CD8-positive, alpha-beta memory T cell (primary cell): ENCODE measurements at places on chromosomes 6 and 20.

GRCh38 chr20:18030020-18030419 lies 27.7 kb downstream of the OVOL2 start:
- DNase-seq = no peak

DNA sequence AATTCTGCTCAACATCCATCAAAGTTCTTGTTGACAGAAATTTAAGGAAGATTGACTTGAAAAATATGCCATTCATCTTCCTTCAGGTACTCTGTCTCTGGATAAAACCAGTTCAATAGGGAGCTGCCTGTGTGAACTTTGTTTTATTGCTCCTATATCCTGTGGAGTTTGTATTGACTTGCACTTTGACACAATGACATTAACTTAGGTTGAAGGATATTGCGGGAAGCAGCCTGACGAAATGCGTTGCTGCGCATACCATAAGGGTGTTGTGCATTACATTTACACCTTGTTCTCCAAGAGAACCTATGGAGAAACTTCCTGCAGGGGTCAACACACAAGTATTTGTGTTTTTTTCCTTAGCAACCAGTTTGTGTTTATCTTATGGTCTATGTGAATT lies 185.4 kb upstream of the GRIK2 start:
- DNase-seq = no peak

GRCh38 chr6:160659562-160659961 lies 4.5 kb downstream of the LPA start:
- DNase-seq = no peak

DNA sequence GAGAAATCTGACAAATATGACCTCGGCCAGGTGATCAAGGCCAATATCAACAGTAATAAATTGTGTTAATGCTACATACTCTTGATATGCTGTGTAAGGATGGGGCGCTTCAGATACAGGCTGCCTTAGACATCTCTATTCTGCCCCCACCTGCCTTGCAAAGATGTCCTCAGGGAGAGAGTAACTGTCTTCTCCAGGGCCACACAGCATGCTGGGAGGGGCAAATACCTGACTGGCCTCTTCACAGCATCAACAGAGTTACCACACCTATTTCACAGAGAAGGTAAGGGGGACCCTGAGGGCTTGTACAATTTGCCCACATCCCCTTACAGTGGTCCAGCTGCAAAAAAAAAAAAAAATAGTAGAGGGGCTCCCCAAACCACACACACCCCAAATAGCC lies 17.2 kb upstream of the KIAA1755 start:
- DNase-seq = no peak

DNA sequence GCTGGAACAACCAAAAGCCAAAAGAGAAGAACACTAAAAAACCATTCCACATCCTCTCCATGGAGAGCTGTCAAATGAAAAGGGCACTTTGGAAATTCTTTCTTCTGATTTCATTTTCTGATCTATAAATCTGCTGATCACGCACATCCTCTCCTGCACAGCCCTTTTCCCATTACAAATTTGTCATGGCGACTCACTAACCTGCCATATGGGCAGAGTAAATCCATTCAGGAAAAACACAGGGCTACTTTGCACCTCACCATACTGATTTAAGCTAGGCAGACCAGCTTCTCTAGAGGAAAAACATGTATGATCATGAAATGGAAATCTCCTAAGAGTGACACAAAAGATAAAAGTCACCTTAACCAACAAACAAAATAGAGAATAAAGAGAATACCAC lies 26.0 kb downstream of the TOMM6 start:
- DNase-seq = no peak

DNA sequence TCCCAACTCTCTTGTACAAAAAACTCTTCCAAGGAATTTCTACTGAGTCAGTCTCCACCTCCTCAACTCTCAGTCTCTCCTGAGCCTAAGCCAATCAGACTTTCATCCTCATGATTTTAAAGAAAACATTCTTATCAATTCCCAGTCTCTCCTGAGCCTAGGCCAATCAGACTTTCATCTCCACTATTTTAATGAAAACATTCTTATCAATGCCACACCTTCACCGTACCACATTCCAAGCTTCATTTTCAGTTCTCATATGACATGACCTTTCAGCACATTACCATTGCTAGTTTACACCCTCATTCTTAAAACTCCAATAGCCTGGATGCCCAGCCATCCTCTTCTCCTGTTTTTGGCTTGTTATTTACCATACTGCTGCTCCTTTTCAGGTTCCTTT lies 42.5 kb downstream of the SYNE1 start:
- DNase-seq = no peak

DNA sequence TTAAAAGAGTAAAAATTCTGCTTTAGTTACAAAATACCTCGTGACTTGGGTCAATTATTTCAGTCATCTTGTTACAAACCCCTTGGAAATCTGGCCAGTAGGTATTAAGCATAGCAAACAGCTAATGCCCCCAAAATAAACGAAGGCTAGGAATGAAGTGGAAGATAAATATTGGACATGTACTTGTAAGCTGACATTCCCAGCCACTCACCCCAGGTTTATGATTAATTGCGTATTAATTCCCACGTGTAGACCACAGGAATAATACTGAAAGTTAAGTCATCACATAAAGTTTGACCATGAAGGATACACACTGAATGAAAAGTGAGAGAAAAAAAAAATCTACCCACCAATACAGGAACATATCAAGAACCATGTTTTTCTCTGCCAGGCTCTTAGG lies 936.5 kb upstream of the ADGRB3 start:
- no peak for DNase-seq

DNA sequence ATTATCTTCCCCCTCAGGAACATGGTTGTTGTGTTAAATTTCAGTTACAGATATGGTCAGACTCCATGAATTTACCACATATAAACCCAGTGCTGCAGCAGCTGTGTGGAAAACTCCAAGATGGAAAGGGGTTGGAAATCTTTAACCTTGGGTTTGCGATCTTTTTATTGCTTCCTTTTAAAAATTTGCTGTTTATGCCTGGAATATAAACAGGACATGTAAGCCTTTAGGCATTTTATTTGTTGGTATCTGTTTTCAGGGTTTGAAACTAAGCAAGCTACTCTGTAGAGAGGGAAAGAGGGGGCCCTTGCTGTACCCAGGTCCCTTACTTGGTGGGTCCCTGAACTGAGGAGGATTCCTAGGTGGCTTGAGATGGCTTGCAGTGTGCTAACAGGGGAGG lies 778 bp downstream of the PKIG start:
- DNase-seq = no peak

DNA sequence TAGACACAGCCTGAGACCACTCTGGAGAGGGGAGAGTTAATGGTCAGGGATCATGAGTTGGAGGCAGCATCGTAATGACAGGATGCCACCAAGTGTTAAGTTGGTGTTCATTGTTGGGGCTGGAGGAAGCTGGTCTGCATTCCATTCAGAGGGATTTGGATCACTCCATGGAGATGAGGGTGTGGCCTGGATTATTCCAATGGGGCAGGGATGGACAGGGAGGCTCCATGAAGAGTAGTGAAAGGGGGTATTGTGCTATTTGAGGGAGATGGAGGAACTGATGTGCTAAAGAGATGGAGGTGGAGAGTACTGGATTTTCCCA lies 1.1 kb downstream of the SAPCD1 start:
- no peak for DNase-seq

GRCh38 chr6:40719671-40720374 lies 132.7 kb upstream of the LRFN2 start:
- DNase-seq = no peak

- DNase-seq = no peak
These were observed 31.1 kb downstream of the CDKAL1 start for GRCh38 chr6:20565342-20565741.

DNA sequence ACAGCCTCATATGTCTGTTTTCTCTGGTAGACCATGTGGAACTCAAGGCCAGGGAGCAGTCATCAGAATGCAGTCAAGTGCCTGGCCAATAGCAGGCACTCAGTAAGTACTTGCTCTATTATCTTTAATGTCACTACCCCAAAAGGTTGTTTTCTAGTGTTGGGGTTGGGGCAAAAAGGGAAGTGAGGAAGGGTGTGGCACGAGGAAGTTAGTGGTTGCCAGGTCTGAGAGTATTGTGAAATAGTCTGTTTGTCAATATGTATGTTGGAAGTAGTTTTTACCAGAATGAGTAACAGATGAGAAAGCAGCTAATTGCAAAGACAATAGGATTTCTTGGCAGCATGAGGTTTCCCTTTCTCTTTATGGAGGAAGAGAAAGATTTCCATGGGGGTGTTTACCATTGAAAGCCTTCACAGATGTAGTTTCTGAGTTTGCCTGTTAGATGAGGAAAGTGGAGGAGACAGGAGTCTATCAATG lies 59.5 kb upstream of the ARMH2 start:
- peak; percentile 58 for DNase-seq

DNA sequence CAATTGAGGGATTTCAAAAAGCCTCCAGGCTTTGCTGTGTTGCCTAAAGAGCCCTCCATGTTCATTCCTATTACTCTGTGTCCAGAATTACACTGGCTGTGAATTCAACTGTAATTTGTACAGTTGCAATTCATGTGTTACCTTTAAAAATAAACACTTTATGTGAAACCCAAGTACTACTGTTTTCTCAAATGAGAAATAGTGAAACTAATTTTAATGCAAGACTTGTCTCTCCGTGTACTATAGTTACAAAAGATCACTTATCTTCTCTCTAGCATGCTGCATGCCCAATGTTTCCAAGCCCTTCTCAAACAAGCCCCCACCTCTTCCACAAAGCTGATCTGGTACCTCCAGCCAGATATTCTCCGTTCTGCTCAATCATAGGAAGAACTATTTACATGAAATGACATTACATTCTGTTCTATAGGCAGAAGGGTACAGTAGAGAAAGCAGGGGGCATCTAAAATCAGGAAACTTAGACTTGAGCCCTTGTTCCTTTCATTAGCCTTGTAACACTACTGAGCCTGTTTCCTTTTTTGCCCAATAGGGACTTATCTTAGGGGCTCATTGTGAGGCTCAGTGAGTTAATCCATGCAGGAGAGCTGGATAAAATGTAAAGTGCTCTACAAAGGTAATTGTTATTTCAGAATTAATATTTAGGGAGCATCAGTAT lies 12.3 kb upstream of the COL9A1 start:
- no peak for DNase-seq

DNA sequence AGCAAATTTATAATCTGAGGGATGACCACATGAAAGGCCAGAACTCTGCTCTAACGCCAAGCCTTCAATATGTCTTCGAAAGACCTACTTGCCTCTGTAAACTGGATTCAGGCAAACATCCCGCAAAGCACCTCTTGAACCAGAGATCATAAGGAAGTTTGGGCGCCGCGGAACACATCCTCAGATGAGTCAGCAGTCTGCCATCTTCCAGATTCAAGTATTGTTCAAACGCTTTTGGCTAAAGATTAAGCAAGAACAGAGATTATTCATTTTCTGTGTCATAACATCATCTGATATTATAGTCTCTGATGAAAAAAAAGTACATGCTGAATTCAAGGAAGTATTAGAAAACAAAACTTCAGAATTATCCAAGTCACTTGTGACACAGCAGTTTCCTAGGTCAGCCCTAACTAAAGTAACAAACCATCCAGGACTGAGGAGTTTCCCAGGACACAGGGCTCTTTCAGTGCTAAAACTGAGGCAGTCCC lies 20.8 kb downstream of the TBC1D7 start:
- no peak for DNase-seq

DNA sequence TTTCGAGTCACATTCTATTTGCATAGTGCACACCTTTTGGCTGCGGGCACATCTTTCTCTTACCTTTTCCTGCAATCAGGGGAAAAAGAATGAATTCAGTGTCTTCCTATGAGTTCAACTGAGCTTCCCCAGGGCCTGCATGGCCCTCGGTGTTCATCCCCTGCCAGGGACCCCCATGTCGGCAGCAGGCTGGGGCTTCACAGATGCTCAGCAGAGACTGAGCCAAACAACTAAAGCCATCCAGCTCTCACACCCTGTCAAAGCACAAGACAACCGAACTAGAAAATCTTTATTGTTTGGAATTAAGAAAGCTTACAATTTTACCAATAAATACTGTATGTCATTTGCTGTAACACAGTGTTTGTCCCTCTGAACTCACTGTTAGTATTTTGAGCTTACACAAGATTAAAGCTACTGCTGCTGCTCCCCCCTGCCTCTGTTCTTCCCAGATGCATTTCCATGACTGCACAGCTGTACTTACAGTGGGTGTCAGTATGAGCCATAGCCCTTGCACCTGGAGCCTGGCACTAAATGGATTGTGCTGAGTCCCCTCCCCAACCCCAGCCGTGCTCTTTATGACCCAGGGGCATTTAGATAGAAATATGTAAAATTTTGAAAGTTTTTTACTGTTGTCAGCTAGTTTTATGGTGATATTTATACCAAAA lies 205.8 kb downstream of the TMEM242 start:
- no peak for DNase-seq

DNA sequence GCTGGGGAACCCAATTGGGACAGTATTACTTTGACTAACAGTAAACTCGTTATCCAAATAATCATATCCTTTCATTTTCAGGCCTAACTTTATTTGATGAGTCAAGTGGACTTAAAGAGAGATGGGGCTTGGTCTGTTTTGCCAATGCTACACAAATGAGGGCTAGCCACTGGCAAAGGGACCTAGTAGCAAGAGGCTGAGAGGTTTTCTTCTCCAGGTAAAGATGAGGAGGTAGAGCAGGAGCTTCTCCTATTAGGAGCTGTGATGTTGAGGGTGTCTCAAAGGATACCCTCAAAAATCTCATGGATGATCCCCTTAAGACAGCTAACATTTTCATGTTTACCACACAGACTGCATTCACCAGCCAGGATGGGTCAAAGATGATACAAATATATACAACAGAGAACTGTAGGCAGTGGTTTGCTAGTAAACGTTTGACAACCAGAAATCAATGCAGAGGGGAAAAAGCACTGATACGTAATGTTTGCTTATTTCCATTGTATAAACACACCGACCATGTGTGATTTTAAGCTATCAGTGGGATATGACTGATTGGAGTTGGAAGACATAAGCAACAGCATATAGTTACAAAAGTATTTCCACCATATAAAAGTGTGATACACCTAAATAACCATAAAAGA lies 153.3 kb downstream of the IBTK start:
- DNase-seq = no peak

- no peak for DNase-seq
These were observed 135.3 kb downstream of the CDH4 start for GRCh38 chr20:61387204-61387953.

GRCh38 chr20:18164356-18164755 lies 26.7 kb downstream of the KAT14 start:
- no peak for DNase-seq

DNA sequence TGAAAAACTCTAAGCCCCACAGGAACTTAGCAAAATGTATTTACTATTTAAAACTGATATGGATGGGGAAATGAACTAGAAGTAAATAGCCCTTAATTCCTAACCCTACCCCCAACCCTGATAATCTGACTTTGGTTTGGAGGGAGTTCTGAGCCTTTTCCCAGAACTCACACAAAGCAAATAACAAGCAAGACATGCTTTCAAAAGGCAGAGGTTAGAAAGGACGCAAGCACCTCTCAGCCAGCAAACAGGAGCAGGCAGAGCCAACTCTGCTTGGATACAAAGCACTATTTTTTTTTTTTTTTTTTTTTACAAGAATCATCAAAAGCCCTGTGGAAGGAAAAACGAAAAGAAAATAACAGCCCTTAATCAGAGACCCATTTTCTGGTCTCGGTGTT lies 58.7 kb downstream of the SLC22A23 start:
- no peak for DNase-seq

- DNase-seq = no peak
These were observed 30.5 kb upstream of the AKAP12 start for GRCh38 chr6:151209071-151209831.

GRCh38 chr20:59204165-59204894 lies 40.7 kb downstream of the ZNF831 start:
- no peak for DNase-seq

GRCh38 chr6:89002523-89002922 lies 39.1 kb upstream of the RNGTT start:
- no peak for DNase-seq

GRCh38 chr20:58890518-58891085 lies 38.1 kb downstream of the GNAS start:
- DNase-seq = peak; percentile 85
